ENCODE measurements at places on chromosomes 3 and 15.

DNA sequence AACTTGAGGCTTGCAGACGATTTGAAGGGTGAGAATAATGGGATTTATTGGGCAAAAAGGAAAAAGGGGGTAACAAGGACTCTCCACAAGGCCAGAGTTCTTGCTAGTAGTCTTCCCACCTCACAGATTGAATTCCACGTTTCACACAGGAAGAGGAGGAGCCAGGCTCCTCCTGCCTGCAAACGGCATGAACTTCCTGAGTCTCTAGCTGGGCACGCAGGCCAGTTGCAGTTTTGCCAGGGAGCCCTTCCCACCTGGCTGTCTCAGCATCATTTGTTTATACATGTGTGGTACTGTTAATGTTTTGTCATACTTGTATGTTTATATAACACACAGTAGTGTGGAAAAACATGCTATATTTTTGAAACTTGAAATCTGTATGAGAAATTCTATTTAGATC, 155.0 kb downstream of the NLGN1 start:
- DNase-seq, result no peak

DNA sequence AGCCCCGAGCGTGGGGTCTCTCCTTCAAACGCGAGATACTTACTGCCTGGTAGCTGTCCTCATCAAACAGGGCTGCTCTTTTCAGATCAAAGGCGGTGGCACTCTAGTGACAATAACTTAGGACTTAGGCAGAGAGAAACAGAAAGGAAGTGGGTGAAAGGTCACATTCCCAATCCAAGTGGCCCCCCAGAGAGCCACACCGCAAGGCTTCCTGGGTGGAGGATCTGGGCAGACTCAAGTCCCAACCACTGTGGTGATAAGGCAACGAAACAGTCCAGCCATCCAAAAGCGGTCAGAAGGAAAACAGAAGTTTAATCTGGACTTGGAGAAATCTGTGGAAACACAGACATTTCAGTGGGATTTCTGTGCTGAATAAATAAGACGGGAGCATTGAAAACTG, 227.2 kb downstream of the ADAMTS17 start:
- DNase-seq, result peak; percentile 60

DNA sequence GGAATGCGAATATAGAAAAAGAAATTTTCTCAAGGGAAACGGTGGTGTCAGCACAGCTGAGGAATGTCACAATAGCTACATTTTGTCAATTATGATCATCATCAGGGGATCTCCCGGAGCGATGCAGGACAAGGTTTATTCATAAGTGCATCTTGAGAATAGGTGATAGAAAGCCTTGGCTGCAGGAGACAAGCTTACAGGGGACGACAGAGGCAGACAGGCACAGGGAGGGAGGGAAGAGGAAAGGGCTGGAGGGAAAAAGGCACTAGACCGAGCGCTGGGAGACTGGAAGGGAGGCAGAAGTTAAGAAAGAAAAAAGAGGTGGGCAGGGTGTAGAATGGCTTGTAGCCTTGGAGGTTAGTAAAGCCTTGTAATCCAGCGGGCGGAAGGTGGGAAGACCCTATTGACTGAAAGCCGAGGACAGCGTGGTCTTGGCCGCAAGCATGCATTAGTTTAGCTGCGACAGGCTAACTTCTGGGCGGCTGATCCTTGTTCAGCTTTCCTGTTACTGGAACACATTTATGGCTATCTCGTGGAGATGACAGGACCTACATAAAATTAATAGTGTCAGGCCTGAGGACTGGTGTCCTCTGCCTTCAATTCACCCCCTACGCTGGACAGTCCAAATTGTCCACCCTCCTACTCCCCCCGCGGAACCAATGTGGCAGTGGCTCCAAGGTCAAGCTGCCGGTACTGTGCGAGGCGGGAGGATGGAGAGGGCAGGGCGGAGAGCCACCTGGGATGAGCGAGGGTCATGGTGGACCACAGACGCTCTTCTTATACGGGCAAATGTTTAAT, 1.4 kb upstream of the NECTIN3 start:
- DNase-seq, result peak; percentile 36

GRCh38 chr3:32483772-32484171, 18.9 kb downstream of the CMTM6 start:
- DNase-seq, result no peak

- DNase-seq, result no peak
Measured at GRCh38 chr15:92899601-92899947, 550 bp upstream of the CHD2 start.

DNA sequence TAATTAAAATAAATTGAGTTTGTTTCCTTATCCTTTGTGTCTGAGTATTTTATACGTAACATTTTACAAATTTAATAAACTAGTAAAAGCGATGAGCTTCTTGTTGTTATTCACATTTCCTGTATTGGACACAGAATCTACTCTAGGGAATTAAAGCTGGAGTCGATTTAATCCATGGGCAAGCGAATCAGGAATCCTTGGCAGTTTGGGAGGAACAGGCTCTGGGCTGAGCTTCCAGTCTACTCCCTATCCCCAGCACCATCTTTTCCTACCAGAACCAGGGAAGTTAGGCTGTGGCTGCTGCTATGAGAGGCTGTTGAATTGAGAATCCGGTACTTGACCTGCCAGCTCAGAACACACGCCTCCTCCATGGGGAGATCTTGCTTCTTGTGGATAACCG, 437.3 kb upstream of the TPM1 start:
- no peak for DNase-seq

DNA sequence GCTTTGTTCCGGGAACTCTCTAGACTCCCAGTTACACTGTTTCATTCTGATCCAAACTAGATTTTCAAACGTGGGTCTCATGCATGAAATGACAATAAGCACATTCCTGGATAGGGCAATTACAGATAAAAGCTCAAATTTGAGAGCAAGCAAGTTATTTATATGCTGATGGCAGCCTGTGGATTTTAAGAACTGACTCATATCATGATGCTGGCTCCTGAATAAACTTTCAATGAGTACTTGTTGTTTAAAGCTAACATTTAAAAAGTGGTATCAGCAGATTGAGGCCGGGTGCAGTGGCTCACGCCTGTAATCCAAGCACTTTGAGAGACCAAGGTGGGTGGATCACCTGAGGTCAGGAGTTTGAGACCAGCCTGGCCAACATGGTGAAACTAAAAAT, 66.6 kb downstream of the LEO1 start:
- no peak for DNase-seq

- no peak for DNase-seq
Measured at GRCh38 chr3:189834462-189834861, 203.3 kb downstream of the TP63 start.

DNA sequence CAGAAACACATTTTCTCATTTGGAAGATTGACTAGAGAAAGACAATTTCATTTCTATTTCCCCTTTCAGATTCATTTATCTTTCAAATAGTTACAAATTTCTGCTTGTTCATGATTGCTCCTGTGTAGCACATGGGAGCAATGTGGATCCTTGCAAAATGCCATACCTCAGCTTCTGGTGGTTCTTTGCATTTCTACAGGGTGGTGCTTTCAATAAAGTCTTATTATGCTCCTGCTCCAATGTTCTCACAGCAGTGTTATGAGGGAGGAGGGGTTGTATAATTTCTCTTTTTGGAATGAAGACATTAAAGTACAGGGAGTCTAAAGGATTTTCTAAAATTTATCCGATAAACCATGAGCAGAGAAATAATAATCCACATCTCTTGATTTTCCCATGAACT, 280.1 kb upstream of the ATP10A start:
- DNase-seq, result no peak
